ENCODE measurements at places on chromosomes 6 and 20. TPM values are rescaled to one million over a fixed set of nuclear protein-coding genes. Genes with fewer than 3 reads are reported as not detected.

The HFE gene
- total RNA-seq, result 10.1 TPM

The PNLDC1 gene
- total RNA-seq, result not detected

The TCF19 gene
- 12.7 TPM for total RNA-seq

The DSP gene
- total RNA-seq, result 48.6 TPM

The MOG gene
- total RNA-seq, result not detected
